Left ventricle myocardium inferior (tissue), 1 donor: ENCODE measurements at places on chromosomes 6 and 20.

- no peak for DNase-seq
These were observed 111.9 kb downstream of the TRIM27 start for GRCh38 chr6:28811873-28812272.

DNA sequence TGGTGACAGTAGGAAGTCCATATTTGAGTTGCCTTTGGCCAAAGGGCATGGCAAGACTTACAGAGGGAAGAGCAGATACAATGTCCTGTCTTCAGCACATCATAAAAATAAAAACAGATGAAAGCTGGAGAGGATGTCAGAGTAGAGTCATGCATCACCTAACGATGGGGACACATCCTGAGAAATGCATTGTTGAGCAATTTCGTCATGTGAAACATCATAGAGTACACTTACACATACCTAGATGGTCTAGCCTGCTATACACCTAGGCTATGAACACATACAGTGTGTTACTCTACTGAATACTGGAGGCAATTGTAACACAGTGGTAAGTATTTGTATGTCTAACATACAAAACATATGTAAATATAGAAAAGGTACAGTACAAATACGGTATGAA, 75.6 kb downstream of the VEGFA start:
- DNase-seq = no peak

GRCh38 chr20:6864740-6865139, 97.3 kb downstream of the BMP2 start:
- no peak for DNase-seq

- DNase-seq = no peak
These were observed 430.1 kb upstream of the JAG1 start for GRCh38 chr20:11103866-11104265.

- no peak for DNase-seq
These were observed 33.1 kb upstream of the PNRC1 start for GRCh38 chr6:89047473-89047872.

- DNase-seq = no peak
These were observed 22.2 kb downstream of the PGBD1 start for GRCh38 chr6:28303570-28303969.

DNA sequence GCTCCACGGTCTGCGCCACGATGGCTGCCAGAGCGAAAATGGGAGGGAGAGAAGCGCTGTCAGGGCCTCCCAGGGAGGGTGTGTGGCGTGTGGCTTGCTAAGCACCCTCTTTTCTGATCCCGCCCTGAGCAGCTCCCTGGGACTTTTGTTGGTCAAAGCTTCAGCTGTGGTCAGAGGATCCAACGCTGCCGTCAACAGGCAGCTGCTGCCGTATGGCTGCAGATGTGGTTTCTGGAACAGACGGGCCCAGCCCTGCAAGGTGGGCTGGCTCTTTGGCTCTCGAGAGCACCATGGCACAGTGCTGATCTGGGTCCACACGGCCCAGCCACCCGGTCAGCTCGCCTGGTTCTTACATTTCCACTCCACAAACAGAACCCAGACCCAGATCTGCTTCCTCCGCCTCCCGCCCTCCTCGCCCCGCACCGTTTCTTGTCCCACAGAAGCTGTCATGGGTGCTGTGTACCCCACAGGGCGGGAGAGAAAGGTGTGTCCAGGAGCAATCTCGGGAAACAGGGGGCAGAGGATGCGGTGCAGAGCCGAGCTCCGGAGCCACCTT, 86.0 kb upstream of the BHLHE23 start:
- peak; percentile 2 for DNase-seq

- peak; percentile 77 for DNase-seq
These were observed 934 bp upstream of the CST9 start for GRCh38 chr20:23606652-23607049.

DNA sequence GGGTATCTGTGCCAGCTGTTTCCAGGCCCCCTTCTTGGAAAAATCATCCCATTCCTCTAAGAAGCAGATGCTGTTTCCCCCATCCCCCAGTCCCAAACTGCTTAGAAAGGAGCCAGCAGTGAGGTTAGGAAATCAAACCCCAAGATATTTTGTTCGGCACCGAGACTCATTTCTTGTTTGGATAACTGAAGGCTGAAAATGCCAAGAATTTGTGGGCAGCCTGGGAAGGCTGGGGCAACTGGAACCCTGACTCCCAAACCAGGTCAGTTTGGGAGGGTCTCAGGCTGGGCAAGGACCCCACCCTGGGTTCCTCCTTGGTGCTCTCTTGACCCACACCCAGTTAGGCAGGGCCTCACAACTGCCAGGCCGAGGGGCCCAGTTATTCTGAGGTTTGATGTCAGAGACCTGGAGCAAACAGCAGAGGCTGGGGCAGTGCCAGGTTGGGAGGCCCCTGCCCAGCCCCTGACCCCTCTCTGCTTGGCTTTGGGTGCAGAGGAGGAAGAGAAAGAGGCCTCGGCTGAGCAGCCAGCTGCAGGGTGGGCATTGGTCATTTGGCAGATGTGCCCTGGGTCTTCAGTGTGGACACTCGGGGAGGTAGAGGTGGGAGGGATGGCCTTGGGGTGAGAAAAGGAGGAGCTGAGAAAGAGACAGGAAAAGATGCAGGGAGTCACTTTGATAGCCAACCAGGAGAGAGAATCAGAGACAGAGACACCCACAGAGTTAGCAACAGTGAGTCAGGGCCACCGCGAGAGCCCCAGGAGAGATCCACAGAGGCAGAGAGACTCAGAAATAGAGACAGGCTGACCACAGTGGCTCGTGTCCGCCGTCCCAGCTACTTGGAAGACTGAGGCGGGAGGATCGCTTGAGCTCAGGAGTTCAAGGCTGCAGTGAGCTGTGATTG, 5.0 kb downstream of the ANGPT4 start:
- no peak for DNase-seq

GRCh38 chr20:57399587-57400155, 8.5 kb downstream of the RBM38 start:
- DNase-seq = no peak

GRCh38 chr20:43724383-43724782, 2.4 kb downstream of the GTSF1L start:
- no peak for DNase-seq

- DNase-seq = no peak
These were observed 237.1 kb downstream of the TBC1D7 start for GRCh38 chr6:13091192-13091591.

GRCh38 chr20:31572042-31572700, 32.9 kb upstream of the ID1 start:
- DNase-seq = peak; percentile 27

- DNase-seq = no peak
These were observed 5.5 kb downstream of the C6orf141 start for GRCh38 chr6:49555951-49556350.

DNA sequence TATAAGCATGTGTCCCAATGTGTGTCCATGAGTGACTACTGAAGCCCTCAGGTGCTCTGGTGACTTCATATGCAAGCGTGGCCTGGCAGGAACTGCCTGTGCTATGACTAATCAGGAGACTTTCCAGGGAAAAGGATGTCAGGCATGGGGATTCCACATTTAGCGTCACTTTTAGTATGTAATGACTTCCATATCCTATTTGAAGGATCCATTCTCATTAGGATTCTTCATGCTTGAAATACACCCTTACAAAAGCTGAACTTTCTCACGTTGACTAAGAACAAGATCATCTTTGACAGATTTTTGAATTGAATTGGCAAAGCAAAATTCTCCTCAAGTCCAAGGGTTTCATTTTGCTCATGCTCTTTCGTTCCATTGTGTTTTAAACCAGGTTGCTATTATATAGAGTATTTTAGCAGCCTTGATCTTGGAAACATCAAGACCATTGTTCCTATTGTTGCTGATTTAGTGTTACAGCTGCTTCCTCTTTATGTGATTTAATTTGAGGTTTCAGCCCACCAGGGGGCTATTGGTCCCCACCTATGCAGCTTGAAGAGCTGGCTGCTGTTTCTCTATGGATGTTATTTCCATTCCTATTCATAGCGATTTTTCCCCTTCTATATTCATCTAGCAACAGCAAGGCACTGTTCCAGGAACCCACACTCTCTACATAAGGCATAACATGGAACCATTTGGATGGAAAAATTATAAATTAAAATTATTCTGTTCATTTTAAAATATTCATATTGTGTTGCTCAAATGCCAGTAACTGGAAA, 418.6 kb downstream of the CDKAL1 start:
- DNase-seq = no peak

DNA sequence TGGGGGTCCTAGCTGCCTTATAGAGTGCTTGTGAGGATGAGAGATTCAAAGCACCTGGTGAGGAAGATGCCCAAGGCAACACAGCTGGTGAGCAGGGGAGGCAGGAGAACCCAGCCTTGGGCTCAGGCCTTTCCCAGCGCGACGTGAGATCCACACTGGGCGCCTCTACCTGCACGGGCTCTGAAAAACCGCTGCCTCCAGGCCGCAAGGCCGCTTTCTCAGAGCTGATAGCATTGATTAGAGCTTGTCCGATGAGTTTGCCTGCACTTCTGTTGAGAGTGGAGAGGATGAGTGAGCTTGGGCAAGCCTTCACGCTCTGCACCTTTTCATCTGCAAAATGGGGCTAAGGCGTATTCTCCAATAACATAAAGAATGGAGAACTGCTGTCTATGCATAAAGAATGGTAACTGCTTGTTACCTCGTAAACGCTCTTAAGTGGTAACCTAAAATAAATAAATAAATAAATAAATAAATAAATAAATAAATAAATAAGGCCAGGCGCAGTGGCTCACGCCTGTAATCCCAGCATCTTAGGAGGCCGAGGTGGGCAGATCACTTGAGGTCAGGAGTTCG, 916 bp downstream of the PABPC1L start:
- no peak for DNase-seq

DNA sequence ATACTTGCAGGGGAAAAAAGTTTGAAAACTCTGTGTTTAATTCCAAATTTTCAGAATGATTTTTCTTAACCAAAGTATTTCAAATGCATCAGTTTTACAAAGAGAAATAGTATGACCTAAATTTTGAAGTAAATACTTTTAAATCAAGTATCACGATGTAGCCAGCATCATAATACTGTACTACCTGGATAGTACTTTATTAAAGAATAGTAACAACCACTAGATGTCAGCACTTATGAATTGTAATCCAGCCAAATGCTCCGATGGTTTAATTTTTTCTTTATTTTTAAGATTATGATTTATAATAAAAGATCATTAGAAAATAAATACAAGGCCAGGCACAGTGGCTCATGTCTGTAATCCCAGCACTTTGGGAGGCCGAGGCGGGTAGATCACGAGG, 37.2 kb upstream of the HACE1 start:
- no peak for DNase-seq

- DNase-seq = no peak
These were observed 8.8 kb downstream of the C20orf202 start for GRCh38 chr20:1212023-1212422.

DNA sequence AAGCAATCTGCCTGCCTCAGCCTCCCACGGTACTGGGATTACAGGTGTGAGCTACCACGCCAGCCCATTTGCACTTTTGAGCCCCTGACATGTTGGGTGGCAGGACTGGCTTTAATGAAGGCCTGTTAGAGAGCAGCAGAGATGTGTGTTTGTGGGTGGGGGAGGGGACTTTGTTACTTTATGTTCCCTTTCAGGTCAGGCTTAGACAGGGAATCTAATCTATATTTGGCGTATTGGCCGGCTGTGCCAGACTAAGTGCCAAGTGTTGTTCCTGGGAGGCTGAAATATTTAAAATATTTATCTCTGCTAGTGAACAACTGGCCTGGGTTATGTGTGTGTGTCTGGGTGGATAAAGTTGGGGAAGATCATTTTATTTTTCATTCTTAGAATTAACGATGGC, 6.1 kb downstream of the GMPR start:
- DNase-seq = peak; percentile 45

GRCh38 chr6:34151321-34152041, 5.6 kb upstream of the GRM4 start:
- DNase-seq = no peak

GRCh38 chr6:15562977-15563376, 99.9 kb downstream of the DTNBP1 start:
- DNase-seq = no peak

GRCh38 chr6:52976149-52976548, 18.9 kb downstream of the GSTA4 start:
- DNase-seq = no peak

DNA sequence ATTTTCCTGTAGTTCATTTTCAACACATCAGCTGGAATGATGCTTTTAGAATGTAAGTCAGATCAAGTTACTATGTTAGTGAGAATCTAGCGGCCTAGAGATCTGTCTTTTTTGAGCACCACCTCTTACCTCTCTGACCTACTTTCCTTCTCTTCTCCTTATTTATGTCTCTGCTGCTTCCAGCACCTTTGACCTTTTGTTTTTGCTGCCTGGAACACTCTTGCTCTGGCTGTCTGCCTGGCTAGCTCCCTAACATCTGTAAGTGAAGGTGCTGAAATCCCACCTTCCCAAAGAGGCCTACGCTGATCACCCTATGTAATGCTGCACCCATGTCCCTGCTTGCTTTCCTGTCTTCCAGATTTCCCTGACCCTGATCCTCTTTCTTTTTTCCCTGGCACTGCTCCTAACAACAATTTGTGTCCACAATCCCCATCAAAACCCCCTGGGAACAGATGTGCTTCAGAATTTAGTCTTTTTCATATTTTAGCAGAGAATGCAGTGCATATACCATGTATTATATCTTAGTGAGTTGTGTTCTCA, 87.8 kb downstream of the RFPL4B start:
- DNase-seq = no peak

DNA sequence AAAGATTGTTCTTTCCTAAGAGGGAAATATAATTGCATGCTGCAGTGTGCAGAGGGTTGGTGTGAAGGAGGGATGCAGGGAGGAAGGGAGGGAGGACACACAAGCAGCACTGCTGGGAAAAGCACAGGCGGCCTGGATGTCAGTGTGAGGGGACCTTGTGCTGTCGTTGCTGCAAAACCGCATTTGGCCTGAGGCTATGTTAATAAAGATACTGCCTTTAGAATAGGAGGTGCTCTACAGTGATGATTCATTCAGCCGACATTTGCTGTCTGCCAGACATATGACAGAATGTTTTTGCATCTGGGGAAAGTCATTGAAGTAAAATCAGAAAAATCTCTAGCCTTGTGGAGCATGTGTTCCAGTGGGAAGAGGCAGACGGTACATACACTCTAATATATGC, 50.5 kb upstream of the TRIM26 start:
- no peak for DNase-seq

GRCh38 chr6:130009146-130009545, 9.2 kb upstream of the L3MBTL3 start:
- no peak for DNase-seq

DNA sequence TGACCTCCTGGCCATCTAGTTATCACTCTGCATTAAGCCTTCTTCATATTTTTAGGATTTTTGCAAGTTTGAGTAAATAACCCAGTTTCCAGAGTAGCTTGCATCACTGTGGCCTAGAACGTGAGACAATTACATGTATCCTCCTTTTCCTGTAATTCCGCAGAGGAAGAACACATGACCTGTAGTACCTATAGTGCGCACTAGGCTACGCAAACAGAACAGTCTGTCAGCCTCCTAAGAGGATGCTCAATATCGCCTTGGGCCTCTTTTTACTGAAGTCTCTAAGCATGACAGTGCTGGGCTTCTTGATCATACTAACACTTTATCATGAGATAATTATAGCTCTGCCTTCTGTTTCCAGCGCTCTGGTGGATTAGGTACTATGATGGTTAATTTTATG, 20.2 kb upstream of the NR2E1 start:
- no peak for DNase-seq

GRCh38 chr6:24564081-24564480, 69.3 kb downstream of the ALDH5A1 start:
- no peak for DNase-seq
